ENCODE measurements at places on chromosomes 2 and 18.

GRCh38 chr2:47076126-47076506 lies 79.0 kb downstream of the STPG4 start:
- no peak for DNase-seq

GRCh38 chr2:151728804-151729414 lies 5.4 kb downstream of the NEB start:
- no peak for DNase-seq

DNA sequence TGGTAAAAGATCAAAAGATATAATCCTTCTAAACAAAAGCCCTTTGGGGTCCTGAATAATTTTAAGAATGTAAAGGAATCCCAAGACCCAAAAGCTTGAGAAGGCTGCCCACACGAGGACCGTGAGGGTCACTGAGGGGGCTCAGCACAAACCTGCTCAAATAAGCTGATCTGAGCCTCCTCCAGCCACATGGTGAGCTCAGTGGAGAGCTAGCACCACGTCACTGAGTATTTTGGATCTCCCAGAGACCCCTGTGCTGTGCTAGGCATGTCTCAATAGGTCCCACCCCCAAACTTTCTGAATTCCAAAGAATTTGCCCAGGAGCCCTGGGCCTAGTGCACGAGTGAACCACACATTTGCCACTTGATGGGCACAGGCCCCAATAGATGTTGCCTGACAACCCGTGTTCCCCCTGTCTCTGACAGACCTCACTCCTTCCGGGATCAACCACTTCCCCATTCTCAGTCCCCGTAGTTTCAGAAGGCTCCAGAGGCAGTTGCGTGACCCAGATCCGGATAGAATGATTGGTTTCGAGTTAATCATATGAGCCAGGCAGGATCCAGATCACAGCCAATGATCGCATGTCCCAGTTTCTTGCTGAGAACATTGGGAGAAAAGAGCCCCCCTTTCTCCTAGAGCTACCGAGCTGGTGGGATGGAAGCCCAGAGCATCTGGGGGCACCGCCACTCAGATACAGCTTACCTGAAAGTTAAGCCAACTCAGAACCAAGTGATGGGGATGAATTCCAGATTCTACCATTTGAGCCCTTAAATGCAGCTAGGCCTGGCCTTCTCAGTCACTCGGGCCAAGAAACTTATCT lies 203.8 kb downstream of the TNS1 start:
- DNase-seq = no peak

GRCh38 chr18:10013621-10014543 lies 100.1 kb downstream of the VAPA start:
- no peak for DNase-seq

DNA sequence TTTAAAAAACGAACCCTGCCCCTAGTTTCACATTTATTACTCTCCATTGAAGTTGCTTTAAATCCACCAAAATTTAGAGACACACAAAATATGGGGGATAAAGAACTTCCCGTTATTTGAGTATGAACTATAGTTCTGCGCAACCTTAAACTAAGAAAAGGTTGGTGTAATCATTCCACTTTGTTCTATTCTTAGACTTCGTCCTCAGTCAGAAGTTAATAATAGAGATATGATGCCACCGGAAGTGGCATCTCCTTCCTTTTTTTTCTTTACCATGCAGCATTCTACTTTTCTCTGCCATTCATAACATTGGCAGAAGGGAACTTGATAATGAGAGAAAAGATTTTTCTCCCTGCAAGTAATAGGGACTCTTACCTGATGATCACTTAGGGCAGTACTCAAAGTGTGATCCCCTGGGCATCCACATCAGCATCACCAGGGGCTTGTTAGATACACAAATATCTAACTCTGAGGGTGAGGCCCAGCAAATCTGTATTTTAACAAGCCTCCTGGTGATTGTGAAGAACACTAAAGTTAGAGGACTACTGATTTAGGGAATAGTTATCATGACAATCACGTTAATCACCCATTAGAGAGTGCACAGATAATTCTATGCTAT lies 147.7 kb upstream of the DTNA start:
- DNase-seq = no peak

DNA sequence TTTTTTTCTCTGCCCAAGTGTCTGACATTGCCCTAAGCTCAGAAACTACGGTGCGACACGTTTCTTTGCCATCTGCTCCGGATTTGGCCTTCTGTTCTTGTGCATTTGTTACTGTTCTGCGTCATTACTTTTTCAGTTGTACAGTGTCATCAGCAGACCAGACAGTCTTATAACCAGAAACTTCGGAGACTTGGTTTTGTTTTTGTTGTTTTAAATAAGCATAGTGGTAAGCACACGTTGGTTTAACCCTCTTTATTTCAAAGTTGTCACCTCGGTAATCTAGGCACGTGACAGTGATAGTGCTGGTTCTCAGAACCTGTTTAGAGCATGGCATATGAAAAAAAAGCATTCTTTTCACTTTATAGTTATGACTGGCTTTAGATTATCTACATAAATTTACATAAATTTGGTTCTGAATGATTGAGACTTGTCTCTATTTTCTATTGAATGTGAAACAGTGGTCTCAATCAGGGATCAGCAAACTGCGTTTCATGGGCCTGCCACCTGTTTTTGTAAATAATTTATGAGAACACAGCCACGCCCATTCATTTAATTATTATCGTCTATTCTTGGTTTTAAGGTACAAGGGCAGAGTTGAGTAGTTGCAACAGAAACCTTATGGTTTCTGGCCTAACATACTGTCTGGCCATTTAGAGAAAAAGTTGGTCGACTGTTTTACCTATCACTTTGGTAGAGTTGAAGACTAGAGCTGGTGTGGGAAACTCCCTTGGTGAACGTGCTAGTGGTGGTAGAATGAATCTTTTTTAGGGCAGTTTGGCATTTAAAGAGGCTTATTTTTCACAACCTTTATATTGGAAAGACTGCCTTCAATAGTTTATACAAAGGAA lies 106.5 kb downstream of the ZNF532 start:
- no peak for DNase-seq

- DNase-seq = no peak
Observed at GRCh38 chr18:23495723-23496440, 7.4 kb upstream of the RMC1 start.

GRCh38 chr18:48573632-48574283 lies 34.9 kb downstream of the CTIF start:
- no peak for DNase-seq

- no peak for DNase-seq
Observed at GRCh38 chr2:109380502-109381326, 233.1 kb downstream of the SEPTIN10 start.

DNA sequence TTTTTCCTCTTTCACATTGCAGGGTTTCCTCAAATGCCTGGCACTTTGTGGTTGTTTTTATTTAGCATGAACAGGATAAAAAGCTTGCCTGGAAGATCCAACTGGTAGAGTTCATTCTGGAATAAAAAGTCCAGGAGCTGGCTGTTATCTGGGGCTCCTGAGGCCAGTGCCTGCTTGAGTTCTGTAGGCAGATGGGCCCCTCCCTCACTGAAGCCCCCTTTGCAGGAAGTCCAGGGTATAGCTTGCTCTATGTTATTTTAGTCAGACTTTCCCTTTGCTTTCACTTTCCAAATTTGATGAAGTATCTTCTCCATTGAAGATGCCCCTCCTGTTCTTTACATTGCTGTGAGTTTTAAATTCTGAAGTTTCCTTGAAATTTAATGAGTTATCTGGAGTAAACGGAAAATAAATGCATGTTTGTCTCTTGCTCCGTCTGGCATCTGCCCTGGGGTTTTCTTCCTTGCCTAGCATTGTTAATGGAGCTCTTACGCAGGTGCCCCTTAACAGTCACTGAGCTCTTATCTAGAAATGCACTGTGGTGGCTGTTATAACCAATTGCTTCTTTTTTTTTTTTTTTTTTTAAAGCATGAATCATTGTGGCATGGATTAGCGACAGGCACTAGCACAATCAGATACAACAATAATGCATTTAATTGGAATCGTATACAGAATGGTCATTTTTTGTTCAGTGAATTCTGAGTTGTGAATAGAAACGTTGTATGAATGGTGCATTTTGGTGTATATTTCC lies 27.0 kb upstream of the LPIN1 start:
- DNase-seq = no peak

GRCh38 chr2:41937921-41938708 lies 109.7 kb upstream of the PKDCC start:
- no peak for DNase-seq

DNA sequence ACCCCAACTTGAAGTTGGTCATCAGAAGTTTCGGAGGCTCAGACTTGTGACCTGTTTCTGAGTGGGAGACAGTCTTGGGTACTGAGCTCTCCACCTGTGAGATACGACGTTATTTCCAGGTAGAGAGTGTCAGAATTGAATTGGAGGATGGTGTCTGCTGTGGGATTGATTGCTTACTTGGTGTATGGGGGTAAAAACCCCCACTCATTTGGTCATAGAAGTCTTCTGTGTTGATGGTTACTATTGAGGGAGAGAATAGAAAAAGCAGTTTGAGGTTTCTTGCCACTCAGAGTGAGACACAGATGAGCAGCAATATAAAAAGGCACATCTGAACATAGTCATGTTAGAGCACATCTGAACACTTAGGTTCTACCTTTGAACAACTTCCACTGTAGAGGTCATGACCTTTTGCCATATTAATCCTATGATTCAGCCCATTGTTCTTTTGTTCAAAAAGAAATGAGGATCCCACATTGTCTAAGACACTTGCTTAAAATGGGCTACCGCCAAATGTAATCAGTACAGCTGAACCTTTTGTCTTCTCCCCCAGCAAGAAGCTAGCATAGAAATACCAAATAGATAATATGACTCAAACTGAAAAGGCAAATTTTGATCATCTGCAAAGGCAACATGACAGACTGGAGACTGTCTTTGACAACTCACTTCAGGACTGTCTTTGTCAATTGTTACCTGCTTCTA lies 73.3 kb downstream of the NAB1 start:
- DNase-seq = no peak

DNA sequence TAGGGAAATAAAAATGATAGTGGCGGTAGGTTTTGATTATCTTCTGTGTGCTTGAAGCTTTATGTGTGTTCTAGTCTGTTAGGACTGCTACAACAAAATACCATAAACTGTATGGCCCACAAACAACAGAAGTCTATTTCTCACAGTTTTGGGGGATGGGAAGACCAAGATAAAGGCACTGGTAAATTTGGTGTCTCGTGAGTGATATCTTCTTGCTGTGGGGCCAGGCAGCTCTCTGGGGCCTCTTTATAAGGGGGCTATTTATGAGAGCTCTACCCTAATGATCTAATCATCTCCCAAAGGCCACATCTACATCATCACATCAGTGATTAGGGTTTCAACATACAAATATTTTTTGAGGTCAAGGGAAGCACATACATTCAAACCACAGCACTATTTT lies 86.8 kb upstream of the SPHKAP start:
- no peak for DNase-seq

DNA sequence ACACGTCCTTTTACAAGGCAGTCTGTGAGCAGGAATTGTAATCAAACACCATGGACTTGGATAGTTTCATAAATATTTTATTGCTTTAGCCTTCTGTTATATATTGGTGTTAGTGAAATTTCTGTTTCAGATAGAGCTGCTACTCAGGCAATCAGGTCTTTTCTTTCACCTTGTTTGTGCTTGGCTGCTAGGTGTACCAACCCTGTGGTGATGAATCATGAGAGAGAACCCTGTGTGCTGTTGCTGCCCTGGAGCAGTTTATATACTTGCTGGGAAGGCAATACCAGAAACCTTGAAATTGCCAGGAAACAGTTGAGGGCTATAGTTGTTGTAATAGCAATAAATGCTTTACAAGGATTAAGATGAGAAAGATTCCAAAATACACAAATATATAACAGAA lies 84.5 kb downstream of the FSHR start:
- no peak for DNase-seq

DNA sequence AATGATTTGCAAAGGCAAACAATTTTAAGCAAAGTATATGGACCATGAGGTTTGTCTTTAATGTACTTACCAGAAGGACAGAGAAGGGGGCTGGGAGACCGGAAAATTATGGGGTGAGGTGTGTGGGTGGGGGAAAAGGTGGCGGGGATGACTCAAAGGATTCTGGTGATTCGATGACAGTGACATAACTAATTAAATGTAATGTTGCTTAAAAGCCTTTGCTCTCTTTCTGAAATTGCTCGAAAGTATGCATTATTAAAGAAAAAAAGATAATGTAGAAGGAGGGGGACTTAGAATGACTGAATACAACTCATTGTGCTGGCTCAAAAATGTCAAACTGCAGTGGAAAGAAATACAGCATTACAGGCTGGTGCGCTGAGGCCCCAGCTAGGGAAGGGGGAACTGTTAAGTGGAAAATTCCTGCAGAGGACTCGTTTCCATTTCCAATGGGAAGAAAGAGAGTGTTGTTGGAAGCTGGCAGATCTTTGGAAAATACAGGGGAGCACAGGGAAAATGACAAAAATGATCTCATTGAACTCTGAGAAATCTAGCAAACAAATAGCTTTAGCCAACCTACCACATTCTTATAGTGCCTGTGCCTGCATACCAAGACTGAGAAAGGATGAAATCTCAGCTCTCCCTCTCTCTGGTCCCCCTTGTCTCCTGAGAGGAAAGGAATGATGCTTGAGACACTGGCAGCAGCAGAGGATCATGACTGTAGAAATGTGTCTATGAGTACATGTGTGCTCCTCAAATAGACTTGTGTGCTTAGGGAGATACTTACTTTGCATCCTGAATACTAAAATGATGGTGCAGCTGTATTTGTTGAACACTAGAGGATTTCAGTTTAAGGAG lies 632.4 kb downstream of the NYAP2 start:
- no peak for DNase-seq

DNA sequence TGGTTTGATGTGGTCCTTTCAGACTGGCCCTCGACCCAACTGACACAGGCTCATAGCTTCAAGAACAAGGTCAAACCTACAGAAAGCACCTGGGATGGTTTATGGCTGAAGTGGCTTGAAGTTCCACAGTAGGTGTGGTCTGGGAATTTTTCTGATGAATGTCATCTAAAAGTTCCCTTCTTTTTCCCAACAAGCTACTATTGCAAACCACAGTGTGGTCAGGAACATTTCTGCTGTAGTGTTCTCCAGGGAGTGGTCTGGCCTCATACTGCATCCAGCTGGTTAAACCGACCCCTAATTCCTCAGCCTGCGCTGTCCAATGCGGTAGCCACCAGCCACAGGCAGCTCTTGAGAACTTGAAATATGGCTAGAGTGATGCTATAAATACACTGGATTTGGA lies 92.7 kb downstream of the FAM124B start:
- no peak for DNase-seq

DNA sequence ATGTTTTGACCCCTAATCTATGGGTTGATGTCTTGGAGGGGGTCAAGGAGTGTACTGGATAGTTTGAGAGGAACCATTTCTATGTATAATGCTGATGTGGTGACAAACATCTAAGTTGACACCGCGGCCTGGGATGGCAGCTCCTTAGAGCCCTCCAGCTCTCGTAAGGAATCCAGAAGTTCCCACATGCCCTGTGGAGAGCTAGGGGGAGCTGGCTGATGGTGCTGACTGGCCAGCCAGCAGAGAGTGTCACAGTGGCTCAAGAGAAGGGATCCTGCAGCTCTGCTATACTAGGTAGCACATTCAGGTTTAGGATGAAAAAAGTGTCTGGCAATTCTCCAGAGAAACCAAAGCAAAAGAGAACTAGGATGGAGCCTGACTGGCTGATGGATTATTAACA lies 842.2 kb upstream of the VRK2 start:
- no peak for DNase-seq

- DNase-seq = no peak
Observed at GRCh38 chr2:182553483-182553882, 126.6 kb upstream of the PDE1A start.

Measured in activated T-helper 1 cell treated with anti-CD3 and anti-CD28 coated beads, Interleukin-2, amount 50 U/mL, for 16 hours (primary cell).